Renal cortical epithelial cell (primary cell): ENCODE measurements at places on chromosomes 5 and 9.

- DNase-seq: peak; percentile 79
Measured at GRCh38 chr5:168327994-168328393, 36.5 kb downstream of the WWC1 start.

- peak; percentile 94 for DNase-seq
Measured at GRCh38 chr5:177447611-177448243, 1.1 kb downstream of the PRR7 start.

- DNase-seq: no peak
Measured at GRCh38 chr9:96318921-96319565, 17.1 kb upstream of the HSD17B3 start.

DNA sequence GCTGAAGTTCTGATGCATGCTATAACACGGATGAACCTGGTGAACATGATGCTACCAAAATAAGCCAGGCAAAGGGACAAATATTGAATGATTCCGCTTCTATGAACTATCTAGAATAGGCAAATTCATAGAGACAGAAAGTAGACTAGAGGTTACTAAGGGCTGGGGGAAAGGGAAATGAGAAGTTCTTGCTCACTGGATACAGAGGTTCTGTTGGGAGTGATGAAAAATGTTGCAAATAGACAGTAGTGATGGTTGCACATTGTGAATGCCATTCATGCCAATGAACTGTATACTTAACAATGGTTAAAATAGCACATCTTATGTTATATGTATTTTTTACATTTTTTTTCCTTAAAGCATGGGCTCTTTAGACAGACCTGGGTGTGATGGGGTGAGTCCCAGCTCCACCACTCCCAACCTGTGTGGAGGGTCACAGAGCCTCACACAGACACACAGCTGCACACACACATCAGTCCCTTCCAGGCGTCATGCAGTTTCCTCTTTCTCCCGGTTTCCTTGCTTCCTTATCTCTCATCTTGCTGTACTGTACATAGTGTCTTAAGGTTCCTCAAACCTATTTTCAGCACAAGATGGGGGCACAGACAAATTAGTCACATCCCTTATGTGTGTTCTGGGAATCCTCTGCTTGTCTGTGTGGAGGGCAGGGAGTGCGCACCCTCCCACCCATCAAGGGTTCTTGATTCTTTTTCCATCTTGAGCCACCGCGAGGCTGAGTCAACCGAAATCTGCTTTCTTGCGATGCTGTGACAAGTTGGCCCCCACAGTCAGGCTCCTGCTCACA, 192.9 kb downstream of the CRB2 start:
- DNase-seq: no peak

DNA sequence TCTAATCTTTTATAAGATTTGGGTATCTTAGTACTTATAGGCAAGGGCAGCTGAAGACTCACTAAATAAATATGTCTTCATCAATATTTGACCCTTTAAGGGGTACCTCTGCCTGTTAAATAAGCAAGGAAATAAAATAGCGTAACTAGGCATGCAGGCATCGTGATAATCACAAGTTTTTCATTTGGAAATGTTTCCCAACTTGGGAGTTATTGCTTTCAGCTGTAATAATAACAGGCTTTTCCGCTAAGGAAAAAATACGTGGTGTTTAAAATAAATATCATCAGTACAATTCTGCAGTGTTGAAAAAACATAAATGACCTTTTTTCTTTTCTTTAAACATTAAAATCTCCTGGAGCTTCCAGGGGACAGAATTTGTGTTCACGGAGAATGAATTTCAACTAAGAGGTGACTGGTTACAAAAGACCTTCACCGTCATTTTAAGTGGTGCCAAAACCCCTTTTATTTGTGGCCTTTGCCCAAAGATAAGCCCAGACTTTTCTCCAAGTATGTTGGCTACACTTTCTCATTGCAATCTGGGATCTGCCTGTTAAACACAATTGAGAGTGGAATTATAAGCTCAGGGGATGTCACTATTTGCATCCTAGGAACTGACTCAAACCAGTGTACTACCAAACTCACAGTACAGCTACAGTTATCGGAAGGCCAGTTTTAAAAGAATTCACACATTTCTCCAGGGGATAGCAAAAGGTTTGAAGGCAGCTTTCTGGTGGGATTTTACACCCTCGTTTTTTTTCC, 218.6 kb downstream of the FBXL7 start:
- DNase-seq: no peak

DNA sequence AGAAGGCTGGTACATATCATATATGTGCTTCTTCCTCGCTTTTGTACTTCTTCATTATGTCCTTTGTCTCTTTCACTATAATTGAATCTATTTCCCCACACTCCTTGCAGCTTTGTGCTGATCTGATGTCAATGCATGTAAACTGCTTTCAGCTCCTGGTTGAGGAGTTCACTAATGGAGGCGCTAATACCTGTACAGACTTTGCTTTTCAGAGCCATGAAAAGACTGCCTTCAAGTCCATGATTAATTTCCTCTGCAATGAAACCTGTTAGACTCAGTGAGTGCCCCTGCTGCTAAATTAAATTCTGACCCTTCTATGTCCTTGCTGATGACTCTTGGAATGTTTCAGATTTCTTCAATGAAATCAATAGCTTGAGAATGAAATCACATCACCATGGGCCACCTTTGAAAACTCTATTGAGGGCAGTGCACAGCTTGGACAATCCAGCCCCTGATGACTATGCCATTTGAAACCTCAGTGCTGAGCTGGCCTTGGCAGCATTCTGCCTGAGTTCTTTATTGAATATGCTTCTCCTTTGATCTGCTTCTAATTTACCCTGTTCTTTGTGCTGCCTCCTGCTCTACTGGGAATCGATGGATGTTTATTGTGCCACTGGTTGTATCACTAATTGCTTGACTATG, 358.2 kb upstream of the DMAC1 start:
- DNase-seq: no peak

GRCh38 chr9:109349421-109349846, 28.6 kb upstream of the EPB41L4B start:
- DNase-seq: peak; percentile 97

DNA sequence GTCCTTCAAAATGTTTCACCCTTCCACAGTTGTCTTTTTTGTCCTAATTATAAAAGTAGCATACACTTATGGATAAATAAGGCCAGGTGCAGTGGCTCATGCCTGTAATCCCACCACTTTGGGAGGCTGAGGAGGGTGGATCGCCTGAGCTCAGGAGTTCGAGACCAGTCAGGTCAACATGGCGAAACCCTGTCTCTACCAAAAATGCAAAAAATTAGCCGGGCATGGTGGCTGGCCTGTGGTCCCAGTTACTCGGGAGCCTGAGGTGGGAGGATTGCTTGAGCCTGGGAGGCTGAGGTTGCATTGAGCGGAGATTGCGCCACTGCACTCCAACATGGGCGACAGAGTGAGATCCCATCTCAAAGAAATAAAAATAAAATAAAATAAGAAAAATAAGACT, 1.6 kb downstream of the C5orf52 start:
- DNase-seq: no peak

GRCh38 chr5:142784401-142784955, 14.3 kb downstream of the ARHGAP26 start:
- DNase-seq: no peak

GRCh38 chr5:9197881-9198260, 348.0 kb downstream of the SEMA5A start:
- peak; percentile 54 for DNase-seq
